ENCODE measurements at places on chromosomes 4 and X.

- DNase-seq = peak; percentile 39
Measured at GRCh38 chrX:10615931-10616774, 4.2 kb downstream of the MID1 start.

DNA sequence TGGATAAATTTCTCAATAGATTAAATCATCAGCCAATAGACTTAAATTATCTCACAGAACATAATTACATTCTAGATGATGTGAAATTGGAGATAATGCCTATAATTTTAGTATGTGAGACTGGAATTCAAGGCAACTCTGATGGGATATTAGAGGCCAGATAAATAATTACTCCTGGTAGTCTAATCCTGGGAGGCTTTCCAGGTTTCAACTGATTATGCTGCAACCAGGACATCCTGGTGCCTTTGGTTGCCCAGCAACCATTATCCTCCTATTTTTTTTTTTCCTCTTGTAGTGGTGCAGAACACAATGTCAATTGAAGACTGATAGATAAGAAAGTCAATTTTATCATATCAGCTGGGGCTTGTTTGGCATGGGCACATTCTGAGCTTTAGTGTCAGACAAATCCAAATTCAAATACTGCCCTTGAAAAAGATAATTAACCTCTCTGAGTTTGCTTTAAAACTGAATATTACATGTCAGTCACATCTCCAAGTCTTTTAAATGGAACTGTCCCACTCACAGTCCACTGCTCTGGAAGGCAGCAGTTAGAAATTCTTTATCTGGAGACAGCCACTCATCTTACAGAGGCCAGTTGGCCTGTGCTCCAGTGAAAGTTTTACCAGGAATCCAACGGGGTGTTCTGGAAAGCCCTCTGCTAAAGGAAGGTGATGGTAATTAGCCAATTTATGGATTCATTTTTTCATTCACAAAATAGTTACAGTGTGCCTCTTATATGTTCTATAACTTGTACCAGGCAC, 95.3 kb upstream of the GUCY1A1 start:
- DNase-seq = peak; percentile 9

DNA sequence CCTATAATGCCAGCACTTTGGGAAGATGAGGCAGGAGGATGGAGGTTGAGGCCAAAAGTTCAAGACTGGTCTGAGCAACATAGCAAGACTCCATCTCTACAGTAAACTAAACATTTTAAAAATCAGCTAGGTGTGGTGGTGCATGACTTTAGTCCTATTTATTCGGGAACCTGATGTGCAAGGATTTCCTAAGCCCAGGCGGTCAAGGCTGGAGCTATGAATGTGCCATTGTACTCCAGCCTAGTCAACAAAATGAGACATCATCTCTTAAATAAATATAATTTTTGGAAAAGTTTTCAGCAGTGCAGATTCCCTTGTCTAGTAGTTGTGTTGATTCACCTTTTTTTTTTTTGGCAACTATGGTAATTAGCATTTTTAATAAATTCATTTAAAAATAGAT, 928.7 kb upstream of the PRKX start:
- no peak for DNase-seq

DNA sequence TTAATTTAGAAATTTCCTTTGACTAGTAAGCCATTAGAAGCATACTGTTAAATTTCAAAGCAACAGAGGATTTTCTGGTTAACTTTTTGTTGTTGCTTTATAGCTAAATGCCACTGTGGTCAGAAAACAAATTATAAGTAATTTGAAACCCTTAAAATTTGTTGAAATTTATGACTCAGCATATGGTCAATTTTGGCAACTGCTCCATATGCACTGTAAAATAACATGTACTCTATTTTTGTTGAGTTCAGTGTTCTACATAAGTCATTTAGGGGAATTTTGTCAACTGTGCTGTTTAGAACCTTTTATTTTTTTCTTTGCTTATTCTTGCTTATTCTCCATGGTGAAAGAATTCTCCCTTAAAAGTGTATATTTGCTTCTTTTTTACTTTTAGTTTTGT, 28.6 kb downstream of the SCLT1 start:
- no peak for DNase-seq

- no peak for DNase-seq
Measured at GRCh38 chr4:169976951-169977350, 49.2 kb downstream of the MFAP3L start.

DNA sequence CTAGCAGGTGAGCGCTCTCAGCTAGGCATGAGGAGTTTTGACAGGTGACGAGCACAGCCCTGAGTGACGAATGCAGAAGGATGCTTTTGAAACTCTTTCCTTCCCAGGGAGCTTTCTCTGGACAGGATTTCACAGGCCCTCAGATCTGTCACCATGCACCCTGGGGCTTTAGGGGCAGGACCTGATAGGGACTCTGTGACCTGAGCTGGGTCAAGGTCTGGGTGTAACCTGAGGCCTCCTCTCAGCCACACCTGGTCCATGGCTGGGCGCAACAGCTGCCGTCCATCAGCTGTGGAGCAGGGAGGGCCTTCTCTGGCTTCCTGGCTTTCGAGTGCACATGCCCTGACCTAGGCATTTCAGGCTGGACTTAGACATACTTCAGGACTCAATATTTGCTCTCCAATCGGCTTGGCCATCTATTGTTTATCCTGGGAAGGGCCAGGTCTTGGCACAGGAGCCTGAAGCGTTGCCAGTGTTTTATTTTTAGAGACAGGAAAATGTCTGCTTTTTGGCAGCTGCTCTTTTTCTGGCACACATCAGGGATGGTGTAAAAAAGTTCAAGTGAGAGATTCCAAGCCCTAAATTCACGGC, 56.4 kb downstream of the C4orf51 start:
- DNase-seq = peak; percentile 0

GRCh38 chrX:124239911-124240310, 92.5 kb upstream of the TEX13D start:
- no peak for DNase-seq

GRCh38 chr4:40800064-40800463, 50.3 kb downstream of the NSUN7 start:
- no peak for DNase-seq

DNA sequence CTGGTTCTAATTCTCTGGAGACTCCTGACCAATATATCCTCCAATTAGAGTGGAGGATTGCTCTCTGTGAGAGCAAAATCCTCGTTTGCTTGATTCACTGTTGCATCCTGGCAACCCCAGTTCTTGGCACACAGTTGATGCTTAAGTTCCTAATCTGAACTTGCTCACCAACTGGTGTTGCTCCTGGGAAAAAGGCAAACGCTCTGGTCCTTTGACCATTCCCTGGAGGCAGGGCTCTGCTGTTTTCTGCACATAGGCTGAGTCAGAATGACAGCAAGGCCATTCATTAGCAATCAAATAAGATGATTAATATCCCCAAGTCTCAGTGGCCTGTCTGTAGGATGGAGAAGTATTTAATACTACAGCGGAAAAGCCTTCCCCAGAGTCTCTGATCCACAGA, 172.7 kb upstream of the TBC1D9 start:
- DNase-seq = no peak

- no peak for DNase-seq
Measured at GRCh38 chr4:75752637-75753036, 28.3 kb downstream of the USO1 start.

GRCh38 chrX:118948270-118948669, 26.1 kb upstream of the LONRF3 start:
- DNase-seq = no peak

DNA sequence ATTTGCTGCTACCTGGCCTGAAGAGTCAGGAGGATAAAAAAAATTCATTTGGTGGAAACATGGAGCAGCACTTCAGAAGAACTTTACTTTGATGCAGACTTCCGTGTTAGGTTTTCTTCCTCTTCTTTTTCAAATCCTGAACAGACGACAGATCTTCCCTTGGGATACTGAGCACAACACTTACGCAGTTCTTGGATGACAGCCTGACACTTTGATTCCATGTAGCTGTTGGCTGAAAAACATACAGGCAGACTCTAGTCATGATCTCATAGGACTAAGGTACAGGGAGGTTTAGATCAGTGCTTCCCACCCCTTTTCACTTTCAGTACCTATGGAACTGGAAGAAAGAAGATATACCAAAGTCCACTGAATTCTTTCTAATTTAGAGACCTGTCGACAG, 9.2 kb downstream of the CMC4 start:
- DNase-seq = no peak

GRCh38 chr4:128244379-128244778, 43.2 kb downstream of the PGRMC2 start:
- no peak for DNase-seq

DNA sequence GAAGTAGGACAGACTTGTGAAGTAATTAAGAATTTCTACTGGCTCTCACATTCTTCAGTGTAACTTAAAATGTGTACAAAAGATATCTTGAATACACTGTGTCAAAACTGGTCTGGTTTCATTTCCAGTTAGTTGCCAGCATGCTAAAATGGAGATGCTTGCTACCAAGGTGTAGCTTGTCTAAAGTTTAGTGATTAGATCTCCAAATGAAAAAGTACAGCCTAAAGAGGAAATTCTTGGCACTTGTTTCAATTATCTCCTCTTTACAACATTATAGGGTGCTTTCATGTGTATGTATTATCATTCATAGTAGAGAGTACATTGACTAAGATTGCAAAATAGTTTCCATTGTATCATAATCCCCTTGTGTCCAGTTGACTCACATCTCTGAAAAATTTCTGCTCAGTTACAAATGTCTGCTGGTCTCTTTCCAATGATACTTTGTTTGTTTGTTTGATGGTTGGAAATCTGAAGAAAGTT, 97.3 kb upstream of the SPRY1 start:
- DNase-seq = no peak

- peak; percentile 39 for DNase-seq
Measured at GRCh38 chr4:69147334-69147733, 51.1 kb downstream of the UGT2B7 start.

DNA sequence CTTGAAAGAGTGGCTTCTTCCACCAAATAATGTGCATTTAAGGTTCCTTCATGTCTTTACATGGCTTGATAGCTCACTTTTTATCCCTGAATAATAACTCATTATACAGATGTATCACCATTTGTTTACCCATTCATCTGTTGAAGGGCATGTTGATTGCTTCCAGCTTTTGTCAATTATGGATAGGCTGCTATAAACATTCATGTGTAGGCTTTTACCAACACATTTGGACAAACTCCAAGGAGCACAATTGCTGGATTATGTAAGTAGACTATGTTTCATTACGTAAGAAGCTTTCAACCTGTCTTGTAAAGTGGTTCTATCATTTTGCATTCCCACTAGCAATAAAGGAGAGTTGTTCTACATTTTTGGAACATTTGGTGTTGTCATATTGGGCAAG, 2637.0 kb downstream of the PCDH7 start:
- peak; percentile 66 for DNase-seq

GRCh38 chr4:30727409-30727808, 7.2 kb downstream of the PCDH7 start:
- DNase-seq = no peak

GRCh38 chrX:124441971-124442590, 95.7 kb downstream of the SH2D1A start:
- no peak for DNase-seq

GRCh38 chr4:159296061-159296460, 193.2 kb downstream of the RAPGEF2 start:
- DNase-seq = no peak

- DNase-seq = no peak
Measured at GRCh38 chr4:46586566-46586965, 196.6 kb upstream of the GABRA2 start.

GRCh38 chr4:15006416-15007024, 4.2 kb downstream of the CPEB2 start:
- no peak for DNase-seq

- no peak for DNase-seq
Measured at GRCh38 chr4:162793004-162793403, 373.7 kb downstream of the NAF1 start.

DNA sequence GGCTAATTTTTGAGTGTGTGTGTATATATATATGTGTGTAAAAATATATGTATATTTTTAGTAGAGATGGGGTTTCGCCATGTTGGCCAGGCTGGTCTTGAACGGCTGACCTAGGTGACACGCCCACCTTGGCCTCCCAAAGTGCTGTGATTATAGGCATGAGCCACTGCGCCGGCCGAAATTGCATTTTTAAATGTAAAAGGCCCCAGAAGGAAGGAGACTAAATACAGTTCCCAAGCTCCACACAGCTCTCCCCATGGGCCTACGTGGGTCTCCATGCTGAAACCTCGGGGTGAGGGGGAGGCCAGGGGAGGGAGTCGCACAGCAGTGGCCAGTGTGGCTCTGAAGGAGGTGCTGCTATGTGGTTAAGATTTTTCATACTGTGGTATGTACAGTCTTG, 12.8 kb upstream of the CDKN2AIP start:
- DNase-seq = no peak

- DNase-seq = no peak
Measured at GRCh38 chrX:42465821-42466220, 312.1 kb downstream of the PPP1R2C start.

GRCh38 chr4:15684498-15684897, 2.9 kb downstream of the FAM200B start:
- DNase-seq = no peak

GRCh38 chrX:45445745-45446412, 245.2 kb upstream of the DIPK2B start:
- DNase-seq = no peak

- no peak for DNase-seq
Measured at GRCh38 chr4:10593130-10593529, 91.4 kb downstream of the CLNK start.

DNA sequence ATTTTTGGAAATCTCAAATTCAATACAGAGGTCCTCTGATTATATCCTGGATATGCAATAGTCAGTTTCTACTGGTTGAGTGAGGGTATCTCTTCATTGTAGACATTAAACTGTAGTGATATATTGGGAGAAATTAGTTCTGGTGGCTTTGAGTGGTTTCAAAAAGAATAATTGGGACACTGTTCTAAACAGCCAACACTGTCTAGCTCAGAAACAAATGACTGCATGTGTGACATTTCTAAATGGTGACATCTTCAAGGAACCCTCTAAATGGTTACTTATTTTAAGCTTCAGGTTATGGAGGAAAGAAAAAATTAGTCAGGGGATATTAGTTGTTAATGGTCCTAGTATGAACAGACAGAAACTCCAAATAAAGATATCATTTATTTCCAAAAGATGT, 186.2 kb downstream of the LARP7 start:
- no peak for DNase-seq

- DNase-seq = no peak
Measured at GRCh38 chr4:8219236-8219635, 20.1 kb downstream of the SH3TC1 start.

DNA sequence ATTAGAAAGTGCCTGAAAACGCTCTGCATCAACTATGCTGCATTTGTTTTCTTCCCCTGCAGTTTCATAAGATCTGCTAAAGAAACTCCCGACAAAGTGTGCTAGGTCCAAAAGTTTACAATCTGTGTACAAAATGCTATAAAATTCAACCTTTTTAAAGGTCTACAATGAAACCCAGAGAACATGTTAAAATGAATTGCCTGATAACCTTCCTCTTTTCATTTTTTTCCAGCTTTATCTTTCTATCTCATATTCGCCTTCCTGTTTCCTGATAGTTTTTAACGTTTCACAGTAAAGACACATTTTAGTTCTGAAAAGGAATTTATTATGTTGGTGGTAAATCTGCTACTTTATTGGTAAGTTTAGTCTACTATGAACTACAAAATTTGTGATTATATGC, 9.5 kb upstream of the HPGDS start:
- no peak for DNase-seq

Measured in NCI-H1105 (cell line).